Stimulated activated CD8-positive, alpha-beta memory T cell treated with anti-CD3 and anti-CD28 coated beads, Interleukin-4, amount 100 ng/mL, for 1 hour (primary cell): ENCODE measurements at places on chromosomes 5 and 9.

DNA sequence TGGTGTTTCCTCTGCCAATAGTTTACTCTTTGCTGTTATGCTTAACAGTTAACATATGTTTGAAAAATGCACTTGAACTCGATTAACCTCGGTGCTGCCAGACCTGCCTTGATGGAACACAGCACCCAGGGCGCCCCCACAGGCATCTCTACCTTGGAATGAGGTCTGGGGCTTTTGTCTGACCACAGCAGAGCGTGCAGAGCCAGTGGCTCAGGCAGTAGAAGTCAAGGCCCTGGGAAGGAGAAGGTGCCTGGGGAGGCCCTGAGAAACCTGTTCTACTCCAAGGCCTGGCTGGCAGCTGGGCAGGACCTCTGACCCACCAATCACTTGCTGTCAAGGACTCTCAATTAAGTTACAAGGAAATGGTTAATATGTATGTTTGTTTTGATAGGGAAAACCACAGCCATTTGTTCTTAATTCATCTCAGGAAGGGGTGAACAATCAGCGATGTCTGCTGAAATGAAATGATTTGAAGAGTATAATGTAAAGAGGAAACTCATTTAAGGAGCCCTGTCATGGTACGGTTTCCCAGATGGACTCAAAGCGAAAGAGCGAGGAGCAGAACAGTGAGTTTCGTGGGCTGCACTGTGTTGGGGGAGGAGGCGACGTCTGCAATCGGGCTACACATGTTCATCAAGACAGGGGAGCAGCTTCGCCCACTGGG is 21.9 kb downstream of the MACROH2A1 start:
- no peak for DNase-seq

GRCh38 chr5:137438932-137439331 is 60.2 kb downstream of the SPOCK1 start:
- DNase-seq, result no peak

DNA sequence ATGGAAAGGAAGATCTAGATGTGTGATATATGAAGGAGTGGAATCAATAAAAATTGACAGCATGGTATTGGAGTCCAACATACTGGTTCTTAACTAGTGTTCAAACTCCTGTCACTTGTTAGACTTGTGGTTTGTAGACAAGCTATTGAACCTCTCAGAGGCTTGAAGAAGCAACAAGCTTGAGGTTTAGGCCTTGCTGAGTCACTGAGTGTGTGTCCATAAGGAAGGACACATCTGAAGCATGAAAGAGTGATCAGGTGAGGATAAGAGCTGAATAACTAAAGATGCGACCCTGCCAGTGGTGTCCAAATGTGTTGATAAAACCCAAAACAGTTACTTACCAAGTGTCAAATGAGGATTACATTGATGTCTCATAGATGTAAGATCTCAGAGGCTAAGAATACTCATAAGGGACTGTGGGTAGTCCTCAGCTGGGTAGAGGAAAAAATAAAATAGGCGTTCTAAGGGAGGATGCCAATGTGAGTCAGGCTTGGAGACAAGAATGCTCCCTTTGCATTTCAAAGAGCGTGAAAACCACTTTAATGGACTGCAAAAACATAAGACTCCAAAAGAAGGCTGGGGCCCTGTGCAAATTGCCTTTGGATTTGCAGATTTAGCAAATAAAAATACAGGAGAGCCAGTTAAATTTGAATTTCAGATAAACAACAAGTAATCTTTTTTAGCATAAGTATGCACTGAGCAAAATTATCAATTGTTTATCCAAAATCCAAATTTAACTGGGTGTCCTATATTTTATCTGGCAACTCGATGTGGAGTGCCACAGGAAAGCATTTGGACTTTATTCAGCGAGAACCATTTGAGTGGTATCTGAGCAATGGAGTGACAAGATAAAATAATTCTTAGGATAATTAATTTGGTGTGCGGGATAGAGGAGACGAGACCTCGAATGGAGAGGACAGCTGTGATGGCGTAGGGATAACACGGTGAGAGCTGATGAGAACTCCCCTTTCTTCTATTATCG is 757.3 kb upstream of the WWC1 start:
- DNase-seq, result no peak

- DNase-seq, result no peak
Measured at GRCh38 chr9:83472221-83472665, 66.0 kb downstream of the FRMD3 start.

DNA sequence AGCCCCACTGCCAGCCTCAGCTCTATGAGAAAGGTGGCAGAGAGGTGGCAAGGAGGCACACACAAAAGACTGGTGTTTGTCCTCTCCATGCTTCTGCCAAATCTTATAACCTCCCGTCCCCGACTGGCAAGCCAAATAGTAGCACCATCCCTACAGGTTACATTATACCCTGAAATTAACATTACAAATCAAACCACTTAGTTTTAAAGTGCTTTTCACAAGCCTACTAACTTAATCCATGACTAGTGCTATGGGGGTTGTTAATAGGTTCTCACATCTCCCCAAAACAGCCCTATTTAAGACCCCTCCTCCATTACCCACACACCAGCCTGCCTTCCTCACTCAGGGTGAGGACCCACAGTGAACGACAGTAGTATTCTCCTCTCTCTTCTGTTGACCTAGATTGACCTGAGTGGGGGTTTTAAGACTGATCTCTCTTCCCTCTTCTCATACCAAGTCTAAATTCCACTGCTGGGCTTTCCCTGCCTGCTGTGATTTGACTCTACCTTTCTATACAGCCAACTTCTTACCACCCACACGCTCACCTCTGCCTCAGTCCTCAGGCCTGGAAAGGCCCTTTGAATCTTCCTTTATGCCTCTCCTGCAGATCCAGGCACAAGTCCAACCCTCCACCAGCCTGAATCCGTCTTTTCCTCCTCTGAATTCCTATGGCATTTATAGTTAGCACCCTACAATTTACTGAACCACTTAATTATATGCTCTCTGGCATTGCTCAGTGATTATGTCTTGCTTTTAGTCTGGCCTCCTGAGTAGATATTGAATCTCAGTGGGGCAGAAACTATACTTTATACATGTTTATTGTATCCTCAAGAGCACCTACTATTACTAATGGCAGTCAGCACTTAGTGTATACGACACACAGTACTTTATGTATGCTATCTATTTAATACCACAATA is 116.1 kb downstream of the TMEM174 start:
- no peak for DNase-seq

DNA sequence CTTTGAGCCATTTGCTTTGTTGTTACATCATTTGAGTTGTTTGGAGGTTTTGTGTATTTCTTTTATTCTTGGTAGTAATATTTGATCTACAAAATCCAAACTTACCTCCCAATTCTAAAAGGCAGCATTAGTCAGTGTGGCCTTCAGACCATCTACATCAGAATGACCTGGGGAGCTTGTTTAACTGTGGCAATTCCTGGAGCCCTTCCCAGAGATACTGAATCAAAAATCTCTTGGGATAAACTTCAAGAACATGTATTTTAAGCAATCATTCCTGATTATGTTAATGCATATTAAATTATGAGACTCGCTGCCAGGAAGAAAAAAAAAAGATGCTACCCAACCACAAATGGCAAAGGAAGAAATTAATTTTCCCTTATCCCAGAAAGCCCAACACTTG is 268.9 kb upstream of the PDE4D start:
- no peak for DNase-seq

DNA sequence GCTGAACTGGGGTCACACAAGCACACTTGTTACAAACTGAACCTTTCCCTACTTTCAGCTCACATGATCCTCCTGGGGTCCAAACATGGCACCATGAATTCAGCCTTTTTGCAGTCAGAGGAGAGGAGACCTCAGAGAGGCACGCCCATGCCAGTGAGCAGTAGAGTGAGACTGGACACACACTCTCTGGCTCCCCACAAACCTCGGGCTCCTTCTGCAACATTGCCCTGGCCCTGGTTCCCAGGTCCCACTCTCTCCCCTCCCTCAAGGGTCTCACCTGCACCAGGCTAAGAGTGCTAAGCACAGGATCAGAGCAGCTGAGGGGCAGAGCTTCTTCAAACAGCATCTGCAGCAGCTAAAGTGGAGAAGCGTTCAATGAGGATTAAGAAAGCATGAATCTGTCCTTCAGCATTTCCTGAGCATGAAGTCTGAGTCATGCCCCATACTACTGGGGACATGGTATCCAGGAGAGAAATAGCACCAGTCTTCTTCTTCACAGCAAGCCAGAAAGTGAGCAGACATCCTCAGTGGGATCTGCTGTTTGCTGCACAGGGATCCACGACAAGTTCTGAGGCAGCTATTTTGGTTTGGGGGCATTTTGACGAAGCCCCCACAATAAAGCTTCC is 27.2 kb downstream of the SLC35A4 start:
- DNase-seq, result no peak
